Occipital lobe (tissue), 3 donors: ENCODE measurements at places on chromosomes 11 and 22. TPM values are rescaled to one million over a fixed set of nuclear protein-coding genes. Genes with fewer than 3 reads are reported as not detected.

GRCh38 chr22:49906071-49906798 is 12.0 kb downstream of the ALG12 start:
- no peak for DNase-seq

- peak; percentile 77 for DNase-seq
These were observed at the start of gene APBB1 for GRCh38 chr11:6419009-6419631. APBB1 (minus strand) TSS chr11:6419094; CDS start chr11:6411347, 7,747 bp downstream.

DNA sequence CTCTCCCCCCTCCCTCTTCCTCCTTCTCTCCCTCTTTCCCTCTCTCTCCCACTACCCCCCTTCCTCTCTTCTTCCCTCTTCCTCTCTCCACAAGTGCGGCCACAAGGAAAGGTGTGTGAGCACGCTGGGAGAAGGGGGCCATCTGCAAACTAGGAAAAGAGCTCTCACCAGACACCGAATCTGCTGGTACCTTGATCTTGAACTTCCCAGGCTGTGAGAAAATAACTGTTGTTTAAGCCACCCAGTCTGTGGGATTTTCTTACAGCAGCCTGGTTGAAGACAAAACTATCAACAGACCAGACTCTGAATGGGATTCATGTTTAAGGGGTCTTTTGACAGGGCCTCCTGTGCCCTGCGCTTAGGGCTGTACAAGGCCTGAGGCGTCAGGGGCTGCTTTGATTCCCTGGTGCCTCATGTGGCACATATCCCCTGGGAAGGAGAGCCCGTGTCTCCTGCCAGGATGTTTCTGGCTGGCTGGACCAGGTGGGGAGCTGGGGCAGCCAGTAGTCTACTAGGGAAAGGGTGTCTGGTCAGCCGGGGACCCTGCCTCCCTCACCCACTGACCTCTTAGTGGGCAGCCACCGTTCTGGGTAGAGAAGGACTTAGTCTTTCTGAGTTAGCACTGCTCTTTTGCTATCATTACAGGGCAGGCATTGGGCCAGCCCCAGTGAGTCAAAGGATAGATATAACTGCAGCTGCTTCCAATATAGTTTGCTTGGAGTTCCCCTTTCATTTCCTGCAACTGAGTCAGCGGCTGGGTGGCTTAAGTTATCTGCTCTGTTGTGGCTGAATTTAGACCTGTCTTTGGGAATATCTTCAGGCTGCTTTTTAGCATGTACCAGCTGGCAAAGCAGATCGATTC is 6.2 kb downstream of the PANX1 start:
- peak; percentile 48 for DNase-seq

GRCh38 chr11:126132319-126132718 is 69.7 kb upstream of the CDON start:
- DNase-seq = no peak

DNA sequence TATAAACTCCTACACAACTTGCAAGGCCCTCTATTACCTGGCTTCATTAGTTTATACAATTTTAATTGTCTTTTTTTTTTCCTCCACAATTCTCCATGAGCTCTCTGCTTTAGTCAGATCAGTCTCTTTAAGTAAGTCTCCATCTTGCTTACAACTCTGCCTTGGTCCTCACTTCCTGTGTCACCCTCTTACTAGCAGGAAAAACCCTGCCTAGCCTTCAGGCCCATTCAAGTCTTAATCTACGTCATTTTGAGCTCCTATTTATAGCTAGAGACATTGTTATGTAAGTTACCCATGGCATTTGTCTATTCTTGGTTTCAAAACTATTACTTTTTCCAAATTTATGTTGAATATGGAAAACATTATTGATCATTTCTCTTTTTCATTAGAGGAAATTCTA is 177.4 kb downstream of the SBF2 start:
- no peak for DNase-seq

GRCh38 chr11:131504199-131504949 is 134.0 kb downstream of the NTM start:
- DNase-seq = peak; percentile 49

- no peak for DNase-seq
These were observed 1.8 kb upstream of the EHF start for GRCh38 chr11:34619062-34619516.

- DNase-seq = no peak
These were observed 8.6 kb downstream of the ARAP1 start for GRCh38 chr11:72743321-72744221.

- DNase-seq = no peak
These were observed 106.8 kb downstream of the RBFOX2 start for GRCh38 chr22:35921777-35922176.

- DNase-seq = peak; percentile 46
These were observed 449.3 kb downstream of the OPCML start for GRCh38 chr11:133082841-133083488.

GRCh38 chr11:133753150-133753549 is 92.2 kb downstream of the SPATA19 start:
- no peak for DNase-seq

The CHKA gene
- 32.8 TPM for total RNA-seq

The OR52E8 gene
- total RNA-seq = not detected

The TRPT1 gene
- 7.3 TPM for total RNA-seq

The NFAM1 gene
- 0.62 TPM for total RNA-seq

The WBP2NL gene
- total RNA-seq = 4.5 TPM
